ENCODE measurements at places on chromosomes 1 and 21.

- DNase-seq: no peak
Measured at GRCh38 chr1:202056644-202057334, 46.4 kb downstream of the ELF3 start.

DNA sequence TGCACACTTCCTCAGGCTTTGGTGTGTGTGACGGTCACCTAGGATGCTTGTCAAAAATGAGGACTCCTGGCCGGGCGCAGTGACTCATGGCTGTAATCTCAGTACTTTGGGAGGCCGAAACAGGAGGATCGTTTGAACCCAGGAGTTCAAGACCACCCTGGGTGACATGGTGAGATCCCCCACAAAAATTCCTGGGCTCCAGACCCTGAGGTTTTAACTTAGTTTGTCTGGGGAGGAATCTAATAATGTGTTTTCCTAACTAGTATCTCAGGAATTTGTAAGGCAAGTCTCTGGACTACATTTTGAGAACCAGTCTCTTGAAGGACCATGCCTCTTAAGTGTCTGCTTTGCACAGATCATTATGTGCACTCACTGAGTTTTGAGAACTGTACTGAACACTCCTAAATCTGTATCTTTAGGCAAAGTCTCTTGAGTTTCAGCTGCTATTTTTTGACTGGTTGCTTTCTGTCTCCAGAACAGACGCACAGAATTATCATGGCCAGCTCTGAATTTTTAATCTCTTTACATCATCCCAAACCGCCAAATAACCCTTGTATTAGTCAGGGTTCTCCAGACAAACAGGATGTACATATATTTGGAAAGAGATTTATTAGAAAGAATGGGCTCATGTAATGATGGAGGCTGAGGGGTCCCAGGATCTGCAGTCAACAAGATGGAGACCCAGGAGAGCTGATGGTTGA, 45.5 kb upstream of the VANGL1 start:
- no peak for DNase-seq

DNA sequence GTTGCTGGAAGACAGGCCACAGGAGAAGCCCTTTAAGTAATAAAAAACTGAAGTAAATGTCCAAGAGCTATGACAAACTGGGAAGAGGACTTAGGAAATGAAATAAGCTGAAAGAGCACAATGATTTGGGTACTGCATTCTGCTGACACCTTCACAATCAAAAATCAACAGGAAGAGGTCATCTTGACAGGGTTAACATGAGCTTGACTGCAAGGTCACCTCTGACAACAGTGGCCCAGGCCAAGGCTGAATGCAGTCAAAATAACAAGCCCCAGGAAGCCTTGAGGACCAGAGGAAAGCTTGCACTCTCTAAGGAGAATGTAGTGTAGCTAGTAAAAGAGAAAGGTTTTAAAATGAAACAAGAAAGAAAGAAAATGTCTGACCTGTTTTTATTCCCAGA, 179.3 kb downstream of the SEC16B start:
- DNase-seq: no peak

DNA sequence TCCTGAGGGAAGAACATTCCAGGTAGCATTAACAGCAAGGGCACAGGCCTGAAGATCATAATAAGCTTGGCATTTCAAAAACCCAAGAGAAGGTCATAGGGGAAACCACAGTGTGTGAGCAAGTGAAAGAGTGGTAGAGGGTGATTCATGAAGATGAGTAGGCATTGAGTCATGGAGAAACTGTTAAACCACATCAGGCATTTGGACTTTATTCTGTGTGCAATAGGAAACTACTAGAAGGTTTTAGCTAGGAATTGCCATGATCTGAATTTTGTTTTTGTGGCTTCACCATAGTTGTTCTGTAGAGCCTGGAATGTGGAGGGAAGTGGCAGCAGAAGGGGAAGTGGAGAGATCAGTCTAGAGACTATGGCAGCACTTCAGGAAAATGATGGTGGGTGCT, 359.0 kb upstream of the PTBP2 start:
- DNase-seq: no peak

GRCh38 chr1:90725657-90726424, 8.7 kb upstream of the BARHL2 start:
- peak; percentile 60 for DNase-seq

GRCh38 chr1:90074970-90075391, 80.1 kb downstream of the ZNF326 start:
- DNase-seq: no peak

GRCh38 chr1:9166289-9167235, 37.7 kb upstream of the GPR157 start:
- DNase-seq: no peak

DNA sequence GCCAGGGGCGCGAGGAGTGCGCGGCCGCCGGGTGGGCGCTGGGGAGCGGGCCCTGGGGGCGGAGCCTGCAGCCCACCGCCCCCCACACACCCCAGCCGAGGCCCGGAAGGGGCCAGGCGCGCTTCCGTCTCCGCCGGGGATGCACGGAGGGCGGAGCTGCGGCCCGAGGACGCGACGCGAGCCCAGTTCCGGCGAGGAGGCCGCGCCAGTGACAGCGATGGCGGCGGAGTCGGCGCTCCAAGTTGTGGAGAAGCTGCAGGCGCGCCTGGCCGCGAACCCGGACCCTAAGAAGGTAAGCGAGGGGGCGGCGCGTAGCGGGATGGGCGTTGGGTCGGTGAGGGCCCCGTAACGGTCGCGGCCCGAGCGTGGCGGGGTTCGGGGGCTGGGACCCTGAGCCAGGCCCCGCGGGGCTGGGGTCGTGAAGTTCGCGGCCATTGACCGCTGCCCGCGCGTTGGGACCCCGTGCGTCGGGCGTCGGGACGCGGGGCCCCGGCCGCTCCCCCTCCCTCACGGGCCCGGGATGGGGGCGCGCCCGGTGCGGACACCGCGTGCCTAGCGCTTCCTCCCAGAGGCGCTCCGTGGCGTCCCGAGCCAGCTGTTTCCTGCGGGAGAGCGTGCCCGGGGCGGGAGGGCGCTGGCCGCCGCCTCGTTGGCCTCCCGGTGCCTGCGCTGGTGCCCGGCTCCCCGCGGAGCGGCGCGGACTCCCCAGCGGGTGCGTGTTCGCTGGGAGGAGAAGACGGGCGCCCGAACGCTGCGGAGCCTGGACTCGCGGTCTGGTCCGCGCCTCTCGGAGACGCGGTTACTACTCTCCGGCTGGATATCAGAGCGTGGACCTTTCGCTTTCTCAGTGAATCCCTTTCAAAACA, at the start of gene ELOA:
Gene ELOA, plus strand, starts transcription at position 185 of the 866 bp plus-strand sequence. Its CDS starts 33 bp downstream, at position 218.
- peak; percentile 83 for DNase-seq

DNA sequence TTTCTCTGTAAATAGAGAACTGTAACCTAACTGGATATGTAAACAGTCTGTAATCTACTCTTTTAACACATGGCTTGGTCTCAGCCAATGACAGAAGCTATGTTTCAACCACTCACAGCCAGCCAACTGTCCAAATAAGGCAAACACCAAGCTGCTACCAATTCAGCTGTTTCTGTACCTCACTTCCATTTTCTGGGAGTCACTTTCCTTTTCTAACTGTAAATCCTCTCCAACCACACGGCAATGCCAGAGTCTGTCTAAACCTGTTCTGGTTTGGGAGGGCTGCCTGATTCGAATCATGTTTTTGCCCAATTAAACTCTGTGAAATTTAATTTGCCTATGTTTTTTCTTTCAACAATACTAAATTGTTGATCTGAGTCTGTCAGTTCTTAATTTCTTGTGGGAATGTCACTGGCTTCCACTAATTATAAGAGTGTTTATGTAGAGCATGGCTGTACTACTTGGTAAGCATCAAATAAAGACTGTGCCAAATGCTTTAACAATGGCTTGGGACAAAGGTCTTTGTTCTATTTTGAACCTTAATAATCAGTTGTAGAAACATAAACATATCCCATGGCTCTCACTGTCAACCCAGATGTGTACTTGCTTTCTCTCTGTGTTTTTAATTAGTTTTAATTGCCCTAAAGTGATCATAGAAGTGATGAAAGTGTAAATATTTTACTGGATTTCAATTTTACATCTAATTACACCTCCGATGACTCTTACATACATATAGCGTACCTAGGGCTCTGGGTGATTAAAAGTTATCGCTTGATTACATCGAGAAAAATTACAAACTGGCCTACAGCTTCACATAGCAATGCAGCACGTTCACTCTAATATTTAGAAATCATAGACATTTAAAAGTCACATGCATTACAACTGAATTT, 1144.6 kb upstream of the TMPRSS15 start:
- no peak for DNase-seq

DNA sequence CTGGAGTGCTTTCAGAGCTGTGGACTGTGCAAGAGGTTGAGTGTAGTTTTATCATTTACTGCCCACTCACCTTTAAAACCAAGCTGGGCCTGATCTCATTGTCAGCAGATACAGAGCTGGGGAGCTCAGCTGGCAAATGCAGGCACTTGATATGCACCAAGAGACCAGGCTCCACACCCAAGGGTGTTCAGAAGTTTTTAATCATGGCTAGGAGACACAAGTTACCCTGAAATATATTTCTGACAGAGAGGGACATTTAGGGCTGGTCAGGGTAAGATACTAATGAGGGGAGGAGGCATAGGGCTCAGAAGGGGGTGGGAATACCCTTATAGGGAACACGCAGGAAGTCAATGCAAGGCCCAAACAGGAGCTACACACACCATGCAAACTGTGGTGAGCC, 153.7 kb downstream of the ELAVL4 start:
- DNase-seq: no peak

DNA sequence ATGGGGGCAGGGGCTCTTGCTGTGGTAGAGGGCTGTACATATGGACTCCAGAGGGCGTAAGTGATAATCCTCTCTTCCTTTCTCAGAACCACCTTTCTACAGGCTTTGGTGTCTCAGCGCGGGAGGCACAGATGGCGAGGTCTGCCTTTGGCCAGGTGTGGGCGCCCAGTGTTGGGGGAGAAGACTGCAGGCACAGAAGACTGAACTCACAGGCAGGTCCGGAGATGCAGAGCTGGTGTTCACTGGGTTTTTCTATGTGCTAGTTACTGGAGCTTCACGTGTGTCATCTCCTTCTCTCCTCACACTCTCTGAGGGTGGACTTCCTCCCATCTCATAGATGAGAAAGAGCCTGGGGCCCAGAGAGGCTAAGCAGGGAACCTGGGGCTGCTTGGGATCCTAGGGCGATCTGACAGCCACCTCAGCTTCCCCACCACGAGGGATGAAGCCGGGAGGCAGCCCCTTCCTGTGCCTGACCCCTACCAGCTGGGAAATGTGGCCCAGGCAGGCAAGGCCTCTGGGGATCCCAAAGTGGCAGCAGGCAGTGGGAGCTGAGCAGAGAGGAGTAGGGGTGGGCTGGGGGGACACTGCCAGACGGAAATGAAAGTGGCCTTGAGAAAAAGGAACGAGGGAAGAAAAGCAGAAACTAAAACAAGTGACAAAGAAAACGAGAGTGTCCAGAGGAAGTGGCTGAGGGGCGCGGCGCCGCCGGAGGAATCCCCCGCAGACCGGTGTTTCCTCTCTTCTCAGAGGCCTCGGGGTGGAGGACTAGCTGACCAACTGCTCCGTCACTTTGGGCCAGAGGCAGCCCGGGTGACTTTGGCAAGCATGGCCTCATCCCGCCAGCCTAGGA, 191.6 kb downstream of the HIVEP3 start:
- DNase-seq: peak; percentile 31

- DNase-seq: no peak
Measured at GRCh38 chr21:41216486-41216885, 48.5 kb downstream of the BACE2 start.

DNA sequence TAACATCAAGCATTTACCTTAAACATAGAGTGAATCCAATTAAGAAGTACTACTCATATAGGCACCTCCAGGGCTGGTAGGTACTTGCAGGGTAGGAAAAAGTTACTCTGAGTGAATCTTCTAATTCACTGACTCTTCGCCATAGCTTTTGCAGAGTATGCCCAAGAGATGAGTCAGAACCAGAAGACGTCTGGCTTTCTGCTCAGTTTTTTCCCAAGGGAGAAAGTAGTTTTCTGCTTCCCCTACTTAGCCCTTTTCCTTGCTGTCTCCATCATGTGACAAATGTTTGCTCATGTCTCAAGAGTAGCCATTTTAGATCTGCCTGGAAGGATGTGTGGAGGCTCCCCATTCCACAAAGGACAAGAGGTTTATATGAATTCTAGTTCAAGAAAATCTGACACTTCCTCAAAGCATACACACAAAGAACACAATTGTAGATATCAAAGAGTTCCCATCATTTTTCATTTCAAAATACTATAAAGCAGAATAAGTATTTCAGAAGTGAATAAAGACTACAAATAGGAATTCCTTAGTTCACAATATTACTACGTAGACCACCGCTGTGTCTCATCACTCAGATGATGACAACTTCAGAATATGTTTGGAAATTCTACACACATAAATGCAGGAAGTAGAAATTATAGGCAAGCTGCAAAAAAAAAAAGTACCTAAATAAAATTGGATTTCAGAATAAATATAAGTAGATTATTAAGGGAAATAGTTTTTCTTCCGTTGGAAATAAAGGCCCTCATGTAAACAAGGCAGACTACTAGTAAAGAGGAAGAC, 98.5 kb downstream of the ASH1L start:
- DNase-seq: peak; percentile 10

- peak; percentile 83 for DNase-seq
Measured at GRCh38 chr1:174971902-174972301, 27.8 kb upstream of the CACYBP start.

GRCh38 chr1:229448845-229449244, 15.0 kb upstream of the ACTA1 start:
- no peak for DNase-seq

DNA sequence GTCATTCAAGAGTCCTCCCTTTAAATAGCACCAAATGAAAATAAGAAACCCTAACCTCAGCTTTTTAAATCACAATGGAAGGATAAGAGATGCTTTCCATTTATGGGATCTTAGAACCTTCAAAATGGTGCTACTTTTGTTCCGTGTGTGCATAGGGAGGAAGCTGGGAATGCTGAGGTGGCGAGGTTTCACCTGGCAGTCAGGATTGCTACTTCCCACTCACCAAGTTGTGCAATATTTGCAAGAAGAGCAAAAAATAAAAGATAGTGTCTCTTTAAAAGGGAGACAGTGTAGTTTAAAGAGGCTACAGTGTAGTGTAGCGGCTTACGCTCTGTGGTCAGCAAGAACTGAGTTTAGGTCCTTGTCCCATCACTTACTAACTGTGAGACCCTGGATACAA, 392.4 kb upstream of the ST6GALNAC5 start:
- DNase-seq: no peak

- DNase-seq: peak; percentile 14
Measured at GRCh38 chr1:22975694-22976093, 3.0 kb upstream of the LACTBL1 start.

DNA sequence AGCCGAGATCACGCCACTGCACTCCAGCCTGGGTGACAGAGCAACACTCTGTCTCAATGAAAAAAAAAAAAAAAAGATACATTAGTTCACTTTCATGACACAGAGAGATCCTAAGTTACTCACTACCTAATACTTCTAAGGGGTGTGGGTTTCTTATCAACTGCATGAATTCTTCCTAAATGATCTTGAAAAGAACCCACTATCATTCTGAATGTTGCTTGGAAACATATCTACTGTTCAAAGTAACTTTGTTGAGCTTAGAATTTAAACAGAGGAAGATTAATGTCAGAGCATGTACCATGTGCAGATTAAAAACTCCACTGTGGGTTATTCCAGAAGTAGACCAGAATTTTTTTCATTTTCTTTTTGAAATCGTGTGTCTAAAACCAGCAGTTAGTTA, 241.5 kb downstream of the LTN1 start:
- DNase-seq: no peak
